ENCODE measurements at places on chromosomes 2 and 18.

DNA sequence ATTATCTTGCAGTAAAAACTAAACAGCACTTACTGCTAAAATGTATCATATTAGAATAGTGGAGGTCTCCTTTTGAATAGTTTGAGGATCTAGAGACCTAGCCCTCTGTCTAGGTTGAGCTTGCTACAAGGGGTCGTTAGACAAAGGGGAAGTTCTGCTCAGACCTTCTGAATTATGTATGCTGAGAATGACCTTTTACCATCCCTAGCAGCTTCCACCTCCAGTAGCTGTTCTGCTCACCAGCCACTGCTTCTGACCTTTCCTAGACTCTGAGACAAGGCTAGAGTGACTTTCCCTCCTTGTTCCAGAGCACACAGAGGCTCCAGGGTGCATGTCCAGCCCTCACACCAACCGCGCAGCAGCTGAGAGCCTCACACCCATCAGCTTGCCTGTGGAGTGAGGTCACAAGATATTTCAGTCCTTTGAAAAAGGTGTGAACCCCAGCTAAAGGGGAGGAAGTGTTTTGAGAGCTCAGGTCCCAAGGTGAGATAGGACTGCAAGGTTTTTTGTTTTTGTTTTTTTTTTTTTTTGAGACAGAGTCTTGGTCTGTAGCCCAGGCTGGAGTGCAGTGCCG lies 289.3 kb upstream of the TNP1 start:
- DNase-seq: no peak

- DNase-seq: no peak
Observed at GRCh38 chr2:150531591-150531990, 44.1 kb upstream of the RND3 start.

DNA sequence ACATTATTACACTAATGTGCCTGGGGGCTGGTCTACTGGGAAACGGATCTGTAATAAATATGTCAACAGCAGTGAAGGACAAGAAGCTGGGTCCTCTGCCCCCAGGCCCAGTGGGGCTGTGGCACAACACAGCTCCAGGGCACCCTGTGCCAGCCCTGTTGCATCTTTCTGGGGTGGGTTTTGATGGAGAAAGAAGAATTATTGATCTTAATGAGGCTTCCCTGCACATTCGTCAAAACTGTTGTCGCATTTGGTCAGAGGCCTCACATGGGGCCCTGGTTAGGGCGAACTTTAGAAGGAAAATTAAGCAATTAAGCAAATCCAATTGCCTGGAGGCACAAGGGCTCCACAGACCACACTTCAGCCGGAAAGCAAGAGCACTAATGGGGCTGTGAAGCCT lies 30.0 kb upstream of the TWIST2 start:
- no peak for DNase-seq

- no peak for DNase-seq
Observed at GRCh38 chr2:99682275-99683060, 192.7 kb upstream of the REV1 start.

GRCh38 chr2:165007161-165007744 lies 51.9 kb upstream of the SLC38A11 start:
- no peak for DNase-seq

DNA sequence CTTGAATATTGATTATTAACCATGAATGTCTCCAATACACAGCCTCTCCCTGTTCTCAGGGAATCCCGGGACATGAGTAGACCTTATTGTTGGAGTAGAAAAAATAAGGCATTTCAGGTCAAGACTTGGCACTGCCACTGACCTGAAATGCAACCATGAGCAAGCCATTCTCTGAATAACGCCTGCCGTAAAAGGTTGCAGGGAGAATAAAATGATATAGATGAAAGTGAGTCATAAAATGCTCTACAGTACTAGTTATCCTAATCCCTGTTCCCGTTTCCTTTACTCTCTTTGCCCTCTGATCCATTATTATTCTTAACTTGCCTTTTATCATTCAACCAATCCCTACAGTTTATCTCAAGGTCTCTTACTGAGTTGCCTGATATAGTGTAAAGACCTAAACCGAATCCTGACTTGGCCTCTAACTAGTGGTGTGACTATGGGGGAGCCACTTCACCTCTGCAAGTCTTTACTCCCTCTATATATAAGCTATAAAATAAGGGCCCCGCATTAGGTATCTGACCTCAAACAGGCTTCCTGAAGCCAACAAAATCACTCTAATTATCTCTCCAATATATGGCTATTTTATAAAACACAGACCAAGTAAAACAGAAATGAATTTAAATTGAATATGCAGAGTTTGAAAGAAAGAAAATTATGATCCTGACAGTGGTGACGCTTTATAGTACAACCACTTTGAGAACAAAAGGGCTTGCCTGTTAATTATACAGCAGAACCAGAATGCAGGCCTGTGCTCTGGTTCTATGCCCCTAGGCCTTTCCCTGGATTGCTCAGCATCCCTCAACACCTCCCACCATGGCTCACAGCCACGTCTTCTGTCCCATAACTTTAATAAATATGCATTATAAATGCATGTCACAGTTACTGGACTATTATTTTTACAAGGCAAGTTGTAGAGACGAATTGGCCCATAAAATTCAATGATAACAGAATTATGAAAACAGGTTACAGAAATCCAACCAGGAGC lies 183.1 kb downstream of the STK39 start:
- no peak for DNase-seq
